ENCODE measurements at places on chromosomes 1 and 21.

- no peaks in the 10 kb centered on the region for H3K36me3 ChIP-seq
- DNase-seq = no peak
- H3K4me1 ChIP-seq = peaks cover 2% of the 10 kb centered on the region
- no peaks in the 10 kb centered on the region for H3K27me3 ChIP-seq
These were observed 25.3 kb downstream of the ZFYVE9 start for GRCh38 chr1:52166996-52167753.

DNA sequence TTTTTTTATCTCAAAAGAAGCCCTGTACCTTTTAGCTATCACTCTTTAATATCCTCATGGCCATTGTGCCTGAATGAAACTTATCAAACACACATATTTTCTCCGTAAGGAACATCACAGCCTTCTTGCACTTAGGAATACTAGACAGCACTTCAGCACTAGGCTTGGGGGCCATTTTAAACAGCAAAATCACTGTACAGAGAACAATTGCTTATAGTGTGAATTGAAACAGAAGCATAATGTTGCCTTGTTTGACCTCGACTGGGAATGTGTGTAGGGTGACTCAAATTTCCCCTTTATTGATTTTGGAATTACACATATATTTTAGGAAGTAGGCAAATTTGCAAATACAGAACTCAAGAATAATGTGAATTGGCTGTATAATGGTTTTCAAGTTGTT is 36.4 kb downstream of the KYAT3 start:
- DNase-seq = no peak
- H3K27ac ChIP-seq = no peak overlapping the region
- no peak overlapping the region for H3K4me3 ChIP-seq
- H3K4me1 ChIP-seq = no peaks in the 10 kb centered on the region
- H3K27me3 ChIP-seq = no peaks in the 10 kb centered on the region

GRCh38 chr1:161176468-161177111 is 717 bp downstream of the B4GALT3 start:
- no peak for DNase-seq
- no peaks in the 10 kb centered on the region for H3K27me3 ChIP-seq
- H3K27ac ChIP-seq = peak overlapping the region; percentile 96
- peaks cover 40% of the 10 kb centered on the region for H3K36me3 ChIP-seq

GRCh38 chr1:12457771-12458170 is 160.2 kb downstream of the DHRS3 start:
- peak overlapping the region; percentile 79 for H3K27ac ChIP-seq
- H3K4me3 ChIP-seq = no peak overlapping the region
- H3K4me1 ChIP-seq = peaks cover 26% of the 10 kb centered on the region
- no peak for DNase-seq
- peaks cover 3% of the 10 kb centered on the region for H3K36me3 ChIP-seq
- no peaks in the 10 kb centered on the region for H3K27me3 ChIP-seq

DNA sequence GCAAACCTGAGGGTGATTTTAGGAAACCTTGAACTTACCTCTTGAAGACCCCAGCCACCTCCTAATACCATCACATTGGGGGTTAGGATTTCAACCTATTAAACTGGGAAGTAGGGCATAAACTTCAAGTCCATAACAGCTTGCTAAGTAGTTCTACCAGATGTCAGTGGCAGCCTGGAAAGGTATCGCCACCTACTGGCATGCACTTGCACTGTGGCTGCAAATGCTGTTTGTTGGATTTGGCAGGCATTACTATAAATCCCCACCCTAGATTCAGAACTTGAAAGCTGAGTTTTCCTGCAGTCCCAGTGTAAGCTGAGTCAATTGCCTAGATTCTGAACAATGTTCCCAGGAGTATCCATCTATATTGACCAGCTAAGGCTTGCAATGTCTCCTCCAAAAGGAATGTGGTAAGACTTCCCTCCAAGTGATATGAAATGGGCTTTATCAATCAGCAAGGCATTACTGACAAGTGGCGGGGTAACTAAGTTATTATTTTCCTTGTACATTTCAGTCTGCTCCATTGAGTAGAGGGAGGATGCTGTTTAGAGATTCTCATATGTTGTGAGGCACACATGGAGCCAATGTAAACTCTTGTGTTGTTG is 474.5 kb downstream of the PTPRC start:
- H3K4me1 ChIP-seq = no peaks in the 10 kb centered on the region
- H3K4me3 ChIP-seq = no peak overlapping the region
- no peaks in the 10 kb centered on the region for H3K27me3 ChIP-seq
- DNase-seq = no peak
- no peak overlapping the region for H3K27ac ChIP-seq

DNA sequence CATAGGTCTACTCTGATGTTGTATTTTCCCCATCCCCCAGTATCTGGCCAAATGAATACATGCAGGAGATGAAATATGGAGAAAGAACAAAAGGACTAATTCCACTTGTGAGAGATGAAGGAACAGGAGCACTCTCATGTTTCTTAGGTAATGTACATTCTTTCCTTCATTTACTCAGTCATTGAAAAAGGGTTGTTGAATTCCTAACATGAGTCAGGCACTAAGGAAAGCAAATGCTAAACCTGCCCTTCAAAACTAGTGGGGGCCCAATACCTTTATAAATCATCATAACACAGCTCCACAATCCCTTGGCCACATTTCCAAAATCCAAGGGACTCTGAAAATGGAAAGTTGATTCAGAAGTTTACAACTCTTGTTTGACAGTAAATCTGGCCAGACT is 94.3 kb downstream of the DIRAS3 start:
- no peak overlapping the region for H3K27ac ChIP-seq
- H3K4me3 ChIP-seq = no peak overlapping the region
- no peak for DNase-seq
- no peaks in the 10 kb centered on the region for H3K36me3 ChIP-seq
- H3K27me3 ChIP-seq = no peaks in the 10 kb centered on the region

DNA sequence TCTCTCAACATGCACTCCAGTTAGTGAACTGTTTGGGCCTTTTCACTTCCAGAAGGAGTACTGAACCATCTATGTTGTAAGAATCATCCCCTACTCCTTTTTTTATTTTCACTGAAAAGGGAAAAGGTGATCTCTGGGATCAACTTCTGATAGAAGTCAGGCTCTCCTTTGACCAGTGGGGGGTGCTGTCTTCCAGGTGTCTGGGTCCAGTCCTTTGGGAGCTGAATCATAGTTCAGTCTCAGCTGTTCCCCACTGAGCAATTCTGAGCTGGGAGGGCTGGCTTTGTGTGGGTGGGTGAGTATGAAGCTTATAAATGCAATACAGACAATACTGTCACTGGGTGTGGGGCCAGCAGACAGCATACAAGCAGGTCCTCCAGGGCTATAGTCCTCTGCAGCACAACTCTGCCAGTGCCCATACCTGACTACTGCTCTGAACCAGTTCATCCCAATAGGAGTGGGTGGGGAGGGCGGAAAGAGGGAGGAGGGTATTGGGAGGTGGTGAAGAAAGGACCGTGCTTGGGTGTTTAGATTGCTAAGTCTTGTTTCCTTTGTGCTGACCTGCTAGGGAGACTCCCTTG is 12.5 kb upstream of the SARS1 start:
- no peak overlapping the region for H3K4me3 ChIP-seq
- H3K36me3 ChIP-seq = no peaks in the 10 kb centered on the region
- no peak for DNase-seq

DNA sequence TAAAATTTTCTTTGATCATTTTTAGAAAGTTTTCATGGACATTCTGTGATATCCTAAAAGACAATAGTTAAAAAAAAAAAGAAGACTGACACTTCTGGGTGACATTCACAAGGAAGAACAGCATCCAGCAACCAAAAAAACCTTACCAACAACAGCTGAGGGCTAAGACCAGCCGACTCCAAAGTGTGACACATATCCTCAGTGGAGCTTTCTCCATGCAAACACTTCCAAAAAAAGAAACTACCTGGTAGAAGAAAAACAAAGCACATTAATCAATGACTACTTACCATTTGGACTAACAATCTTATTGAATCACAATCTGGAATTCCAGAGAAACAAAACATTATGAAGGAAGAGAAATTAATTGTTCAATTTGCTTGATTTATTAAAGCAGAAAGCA is 88.2 kb downstream of the IARS2 start:
- no peak overlapping the region for H3K27ac ChIP-seq
- H3K36me3 ChIP-seq = peaks cover 25% of the 10 kb centered on the region
- no peaks in the 10 kb centered on the region for H3K4me1 ChIP-seq

- DNase-seq = no peak
- H3K27me3 ChIP-seq = no peaks in the 10 kb centered on the region
- no peak overlapping the region for H3K4me3 ChIP-seq
These were observed 72.3 kb downstream of the RUSC1 start for GRCh38 chr1:155392898-155393411.

DNA sequence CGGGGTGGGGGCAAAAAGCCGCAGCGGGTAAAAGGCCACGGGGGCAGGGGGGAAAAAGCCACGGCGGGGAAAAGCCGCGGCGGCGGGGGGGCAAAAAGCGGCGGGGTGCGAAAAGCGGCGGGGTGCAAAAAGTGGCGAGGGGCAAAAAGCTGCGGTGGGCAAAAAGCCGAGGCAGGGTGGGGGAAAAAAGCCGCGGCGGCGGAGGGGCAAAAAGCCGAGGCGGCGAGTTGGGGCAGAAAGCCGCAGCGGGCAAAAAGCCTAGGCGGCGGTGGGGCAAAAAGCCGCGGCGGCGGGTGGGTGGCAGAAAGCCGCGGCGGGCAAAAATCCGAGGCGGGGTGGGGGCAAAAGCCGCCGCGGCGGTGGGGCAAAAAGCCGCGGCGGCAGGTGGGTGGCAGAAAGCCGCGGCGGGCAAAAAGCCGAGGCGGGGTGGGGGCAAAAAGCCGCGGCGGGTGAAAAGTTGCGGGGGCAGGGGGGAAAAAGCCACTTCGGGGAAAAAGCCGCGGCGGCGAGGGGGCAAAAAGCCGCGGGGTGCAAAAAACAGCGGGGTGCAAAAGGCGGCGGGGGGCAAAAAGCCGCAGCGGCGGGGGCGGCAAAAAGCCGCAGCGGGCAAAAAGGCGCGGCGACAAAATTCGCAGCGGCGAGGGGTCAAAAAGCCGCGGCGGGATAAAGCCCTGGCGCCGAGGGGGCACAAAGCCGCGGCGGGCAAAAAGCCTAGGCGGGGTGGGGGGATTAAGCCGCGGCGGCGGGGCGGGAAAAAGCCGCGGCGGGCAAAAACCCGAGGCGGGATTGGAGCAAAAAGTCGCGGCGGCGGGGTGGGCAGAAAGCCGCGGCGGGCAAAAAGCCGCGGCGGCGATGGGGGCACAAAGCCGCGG is 3901.2 kb downstream of the SRGAP2C start:
- H3K36me3 ChIP-seq = no peaks in the 10 kb centered on the region
- H3K4me3 ChIP-seq = no peak overlapping the region
- peak; percentile 50 for DNase-seq

GRCh38 chr1:99754055-99754626 is 12.3 kb downstream of the FRRS1 start:
- no peak overlapping the region for H3K4me3 ChIP-seq
- H3K27me3 ChIP-seq = no peaks in the 10 kb centered on the region
- H3K36me3 ChIP-seq = no peaks in the 10 kb centered on the region
- no peak for DNase-seq
- H3K27ac ChIP-seq = no peak overlapping the region

- no peaks in the 10 kb centered on the region for H3K27me3 ChIP-seq
- no peak overlapping the region for H3K27ac ChIP-seq
- H3K4me3 ChIP-seq = no peak overlapping the region
- H3K4me1 ChIP-seq = peaks cover 3% of the 10 kb centered on the region
These were observed 18.7 kb upstream of the ZBTB21 start for GRCh38 chr21:42028766-42029425.

DNA sequence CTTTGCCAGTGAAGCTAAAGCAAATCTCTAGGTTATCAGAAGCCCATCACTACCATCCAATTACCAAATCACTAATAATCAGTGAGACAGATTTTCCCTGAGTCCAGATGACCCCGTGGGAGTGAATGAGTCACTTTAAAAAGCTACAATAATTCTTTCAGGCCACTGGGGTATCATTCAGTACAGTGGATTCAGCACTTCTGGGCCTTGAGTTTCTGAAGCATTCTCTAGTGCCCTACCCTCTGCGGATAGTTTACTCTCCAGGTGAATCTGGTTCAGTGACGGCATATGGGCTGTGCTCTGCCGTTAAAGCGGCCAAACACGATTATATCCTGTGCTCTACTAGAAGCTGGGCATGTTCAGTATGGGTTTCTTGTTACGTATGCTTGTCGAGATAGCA is 26.1 kb downstream of the NR5A2 start:
- H3K27ac ChIP-seq = no peak overlapping the region
- H3K36me3 ChIP-seq = no peaks in the 10 kb centered on the region
- no peak for DNase-seq
- H3K4me3 ChIP-seq = no peak overlapping the region

DNA sequence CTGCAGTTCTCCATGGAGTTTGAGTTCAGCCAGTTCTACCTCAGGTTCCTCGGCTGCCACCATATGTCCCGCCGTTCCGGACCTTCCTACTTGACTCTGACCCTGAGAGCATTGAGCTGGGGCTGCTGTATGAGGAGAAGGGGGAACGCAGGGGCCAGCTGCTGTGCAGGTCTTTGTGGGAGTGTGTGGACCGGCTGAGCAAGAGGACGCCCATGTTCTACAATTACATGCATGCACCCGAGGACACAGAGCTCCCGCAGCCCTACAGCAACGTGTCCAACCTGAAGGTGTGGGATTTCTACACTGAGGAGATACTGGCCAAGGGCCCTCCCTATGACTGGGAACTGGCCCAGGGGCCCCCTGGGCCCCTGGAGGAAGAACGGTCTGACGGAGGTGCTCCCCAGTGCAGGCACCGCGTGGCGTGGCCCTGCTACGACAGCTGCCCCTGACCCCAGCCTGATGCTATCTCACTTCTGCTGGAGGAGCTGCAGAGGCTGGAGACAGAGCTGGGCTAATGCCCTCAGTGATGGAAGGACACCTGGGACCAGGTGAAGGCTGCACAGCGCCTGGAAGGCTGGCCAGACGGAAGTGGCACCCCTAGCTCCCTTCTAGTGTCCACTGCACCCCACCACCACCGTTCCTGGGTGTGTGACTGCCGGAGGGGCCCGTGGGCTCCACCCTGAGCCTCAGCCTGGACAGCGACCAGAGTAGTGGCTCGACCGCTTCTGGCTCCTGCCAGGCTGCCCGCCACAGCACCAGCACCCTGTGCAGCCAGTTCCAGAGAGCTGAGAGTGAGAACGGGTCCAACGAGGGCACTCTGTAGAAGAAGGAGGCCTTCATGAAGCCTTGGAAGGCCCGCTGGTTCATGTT is 20.8 kb upstream of the NPPB start:
- H3K4me3 ChIP-seq = no peak overlapping the region
- no peak overlapping the region for H3K27ac ChIP-seq
- H3K4me1 ChIP-seq = no peaks in the 10 kb centered on the region

DNA sequence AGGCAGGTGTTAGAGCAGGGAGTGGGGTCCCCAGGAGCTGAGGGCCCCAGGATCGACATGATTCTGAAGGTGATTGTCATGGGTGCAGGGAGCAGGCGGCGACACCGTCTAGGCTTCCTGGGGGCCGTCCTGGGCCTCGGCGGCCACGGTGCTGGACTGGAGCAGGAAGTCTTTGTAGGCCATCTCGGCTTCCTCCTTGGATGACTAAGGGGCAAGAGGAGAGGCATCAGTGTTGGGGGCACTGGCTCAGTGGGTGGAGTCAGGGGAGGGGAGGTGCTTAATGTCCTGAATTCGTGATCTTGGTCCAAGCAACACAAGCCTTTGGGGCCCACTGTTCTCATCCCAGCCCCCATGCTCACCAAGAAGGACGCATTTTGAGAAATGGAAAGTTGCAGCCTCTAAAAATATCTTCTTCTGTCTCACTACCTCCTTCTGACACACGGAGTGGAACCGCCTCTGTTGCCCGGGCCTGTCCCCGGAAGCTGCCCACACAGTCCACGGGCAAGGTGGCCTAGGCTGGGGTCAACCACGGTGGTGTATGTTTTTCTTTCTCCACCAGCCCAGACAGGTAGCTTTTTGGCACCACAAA is 8.6 kb upstream of the FCMR start:
- H3K4me1 ChIP-seq = no peaks in the 10 kb centered on the region
- H3K27ac ChIP-seq = no peak overlapping the region
- H3K4me3 ChIP-seq = no peak overlapping the region
- no peak for DNase-seq
- H3K27me3 ChIP-seq = no peaks in the 10 kb centered on the region
